ENCODE measurements at places on chromosomes 11 and 22.
A peak's percentile ranks its signal among the peaks of the same experiment; 100 is the strongest.

GRCh38 chr11:73218106-73218829 is at the start of gene P2RY2:
Gene P2RY2, plus strand, starts transcription at chr11:73218281. Its CDS starts 15,879 bp downstream, at chr11:73234160.
- DNase-seq: no peak

DNA sequence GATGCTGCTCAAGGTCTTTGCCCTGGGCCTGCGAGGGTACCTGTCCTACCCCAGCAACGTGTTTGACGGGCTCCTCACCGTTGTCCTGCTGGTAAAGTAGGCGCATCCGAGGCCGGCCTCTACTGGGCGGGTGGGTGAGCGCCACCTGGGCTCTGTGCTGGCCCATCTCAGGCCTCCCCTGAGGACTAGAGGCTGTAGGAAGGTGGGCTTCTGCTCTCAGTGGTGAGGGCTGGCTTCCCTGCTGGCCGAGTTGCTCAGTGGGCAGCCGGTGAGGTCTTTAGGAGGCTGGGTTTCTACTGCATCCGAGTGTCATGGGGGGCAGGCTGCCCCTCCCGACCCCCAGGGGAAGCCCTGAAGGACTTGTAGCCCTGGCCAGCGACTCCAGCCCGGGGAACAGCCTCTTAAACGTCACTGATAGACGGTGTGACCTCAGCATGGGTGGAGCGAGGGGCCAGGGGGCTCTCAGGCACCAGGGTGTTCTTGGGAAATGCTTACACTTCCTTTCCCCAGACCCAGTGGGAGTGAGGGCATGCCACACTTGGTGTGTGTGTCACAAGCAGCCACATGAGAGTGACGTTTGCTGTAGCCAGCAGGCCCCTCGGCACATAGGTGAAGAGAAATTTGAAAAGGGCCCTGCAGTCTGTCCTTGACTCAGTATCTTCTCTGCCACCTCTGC is 30.3 kb downstream of the TPCN2 start:
- no peak for DNase-seq

DNA sequence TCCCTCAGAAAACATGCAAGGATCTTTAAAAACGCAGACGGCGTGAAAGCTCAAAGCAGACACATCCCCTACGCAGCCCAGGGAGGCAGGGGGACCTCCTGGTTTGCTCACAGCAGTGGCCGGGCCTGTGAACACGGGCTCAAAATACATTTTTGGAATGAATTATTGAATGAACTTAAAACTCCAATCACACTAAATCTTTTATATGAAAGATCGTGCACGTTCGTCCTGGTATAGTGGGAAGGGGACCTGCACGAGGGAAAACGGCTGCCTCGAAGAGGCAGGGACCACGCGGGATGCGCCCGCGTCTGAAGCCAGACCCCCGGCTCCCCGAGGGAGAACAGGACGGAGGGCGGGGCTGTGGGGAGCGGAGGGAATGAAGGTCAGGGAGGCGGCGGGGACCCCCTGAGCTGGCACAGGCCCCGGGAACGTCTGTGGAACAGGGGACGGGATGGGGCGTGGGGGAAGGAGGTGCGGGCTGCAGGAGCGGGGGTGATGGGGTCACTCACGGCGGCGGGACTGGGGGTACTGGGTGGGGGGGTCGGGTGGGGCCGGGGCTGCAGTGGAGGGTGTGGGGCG is 1.3 kb upstream of the PANX2 start:
- no peak for DNase-seq

- no peak for DNase-seq
Measured at GRCh38 chr22:25235547-25236290, 16.3 kb downstream of the CRYBB2 start.

DNA sequence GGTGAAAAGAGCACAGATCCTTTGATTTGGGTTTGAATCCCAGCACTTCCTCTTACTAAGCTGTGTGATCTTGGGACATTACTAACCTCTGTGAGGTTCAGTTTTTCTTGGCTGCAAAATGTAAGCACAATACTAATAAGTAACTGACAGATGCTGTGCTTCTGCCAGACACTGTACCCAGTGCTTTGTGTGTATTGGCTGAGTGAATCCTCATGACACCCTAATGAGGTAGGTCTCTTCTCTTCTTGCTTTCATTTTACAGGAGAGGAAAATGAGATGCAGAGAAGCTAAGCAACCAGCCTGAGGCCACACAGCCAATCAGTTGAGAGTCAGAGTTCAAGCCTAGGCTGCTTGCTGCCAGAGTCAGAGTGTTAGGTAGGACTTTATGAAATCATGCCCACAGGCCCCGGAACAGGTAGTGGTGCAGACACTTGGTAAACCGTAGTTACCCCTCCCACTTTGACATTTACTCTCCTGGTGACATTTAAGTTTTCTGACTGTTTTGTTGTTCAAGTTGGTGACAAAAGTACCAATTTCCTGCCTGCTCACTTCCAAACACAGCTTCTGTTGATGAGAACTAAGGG is 21.2 kb downstream of the PTPRJ start:
- peak; percentile 64 for DNase-seq

DNA sequence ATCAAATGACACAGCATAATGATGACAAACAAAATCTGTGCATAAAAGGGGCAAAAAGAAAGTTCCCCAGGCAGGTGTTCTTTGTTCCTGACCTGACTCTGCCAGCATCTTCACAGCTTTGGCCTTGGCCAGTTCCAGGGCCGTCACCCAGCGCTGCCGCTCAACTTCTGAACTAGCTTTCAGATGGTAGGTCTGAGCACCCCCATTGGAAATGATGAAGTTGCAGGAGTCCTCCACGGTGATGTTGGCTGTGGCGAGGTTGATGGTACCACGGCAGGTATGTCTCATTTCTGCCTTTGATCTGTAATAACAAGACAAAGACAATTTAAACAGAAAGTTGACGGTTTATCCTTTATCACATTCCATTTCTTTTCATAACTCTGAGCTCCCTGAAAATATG is 5.3 kb downstream of the OSBP start:
- no peak for DNase-seq

DNA sequence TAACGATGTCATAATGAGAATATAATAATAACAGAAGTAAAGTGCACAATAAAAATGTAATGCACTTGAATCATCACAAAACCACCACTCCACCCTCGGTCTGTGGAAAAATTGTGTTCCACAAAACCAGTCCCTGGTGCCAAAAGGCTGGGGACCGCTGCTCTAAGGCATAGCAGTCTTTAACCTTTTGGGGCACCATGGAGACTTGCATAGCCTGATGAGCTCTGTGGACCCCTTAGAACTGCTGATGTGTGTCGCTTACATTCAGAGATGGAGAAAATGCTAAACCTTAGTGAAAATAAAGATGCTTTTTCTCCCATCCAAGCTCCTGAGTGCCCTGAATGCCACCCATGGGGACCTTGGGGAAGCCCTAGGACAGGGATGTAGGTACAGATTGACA is 87.6 kb upstream of the SEPTIN5 start:
- no peak for DNase-seq

DNA sequence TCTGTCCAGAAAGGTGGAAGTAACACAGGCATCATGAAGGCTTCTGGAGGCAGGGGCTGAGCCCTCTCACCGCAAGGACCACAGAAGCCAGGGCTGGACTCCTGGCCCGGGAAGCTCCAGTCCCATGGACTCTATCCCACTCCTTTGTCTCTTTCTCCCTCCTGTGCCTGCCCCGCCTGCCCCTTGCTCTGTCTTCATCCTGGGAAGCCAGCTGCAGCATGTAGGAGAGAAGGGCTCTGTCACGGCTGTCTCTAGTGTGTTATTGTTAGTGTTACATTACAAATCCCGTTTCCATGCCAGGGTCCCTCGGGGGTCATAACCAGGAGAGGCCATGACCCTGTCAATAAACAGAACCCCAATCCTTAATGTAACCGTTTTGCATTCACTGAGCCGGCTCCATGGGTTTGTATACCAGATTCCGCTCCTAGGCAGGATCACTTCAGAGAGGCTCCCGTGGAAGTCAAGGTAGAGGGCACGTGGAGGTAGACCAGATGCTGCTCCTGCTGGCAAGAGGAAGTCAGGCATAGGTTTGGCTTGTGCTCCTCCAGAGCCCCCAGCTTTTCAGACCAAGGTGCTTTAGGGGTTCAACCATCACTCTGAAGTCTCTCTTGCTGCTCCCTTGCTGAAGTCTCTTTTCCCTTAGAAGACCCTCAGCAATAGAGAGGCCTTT is 293.2 kb downstream of the ETS1 start:
- DNase-seq: no peak

- DNase-seq: no peak
Measured at GRCh38 chr22:48779211-48779643, 1048.4 kb downstream of the BRD1 start.

DNA sequence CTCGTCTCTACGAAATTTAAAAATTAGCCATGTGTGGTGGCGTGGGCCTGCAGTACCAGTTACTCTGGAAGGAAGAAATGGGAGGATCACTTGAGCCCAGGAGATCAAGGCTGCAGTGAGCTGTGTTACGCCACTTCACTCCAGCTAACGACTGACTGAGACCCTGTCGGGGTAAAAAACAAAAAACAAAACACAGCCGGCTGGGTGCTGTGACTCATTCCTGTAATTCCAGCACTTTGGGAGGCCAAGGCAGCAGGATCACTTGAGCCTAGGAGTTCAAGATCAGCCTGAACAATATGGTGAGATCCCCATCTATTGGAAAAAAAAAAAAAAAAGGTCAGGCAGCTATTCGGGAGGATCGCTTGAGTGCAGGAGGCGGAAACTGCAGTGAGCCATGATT is 2.4 kb downstream of the PAFAH1B2 start:
- no peak for DNase-seq

DNA sequence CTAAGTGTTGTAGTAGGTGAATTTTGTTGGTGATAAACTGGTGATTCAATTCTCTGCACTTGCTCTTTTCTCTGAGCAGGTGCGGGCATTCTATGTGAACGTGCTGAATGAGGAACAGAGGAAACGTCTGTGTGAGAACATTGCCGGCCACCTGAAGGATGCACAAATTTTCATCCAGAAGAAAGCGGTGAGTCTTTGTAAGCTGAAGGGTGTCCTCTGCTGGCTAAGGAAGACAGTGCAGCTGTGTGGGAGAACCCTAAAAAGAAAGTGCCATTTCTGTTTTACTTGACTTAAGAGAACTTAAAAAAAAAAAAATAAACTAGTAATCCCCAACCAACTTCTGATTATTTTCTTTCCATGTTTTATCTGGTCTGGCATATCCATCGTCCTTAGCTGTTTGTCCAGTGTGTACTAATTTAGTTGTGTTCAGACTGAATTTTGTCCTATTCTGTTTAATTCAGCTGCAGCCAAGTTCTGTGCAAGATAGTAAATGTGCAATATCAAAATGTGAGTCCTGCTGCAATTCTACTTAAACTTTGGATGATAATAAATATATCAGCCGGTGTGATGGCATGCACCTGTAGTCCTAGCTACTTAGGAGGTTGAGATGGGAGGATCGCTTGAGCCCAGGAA is 29.6 kb downstream of the CAT start:
- DNase-seq: no peak

DNA sequence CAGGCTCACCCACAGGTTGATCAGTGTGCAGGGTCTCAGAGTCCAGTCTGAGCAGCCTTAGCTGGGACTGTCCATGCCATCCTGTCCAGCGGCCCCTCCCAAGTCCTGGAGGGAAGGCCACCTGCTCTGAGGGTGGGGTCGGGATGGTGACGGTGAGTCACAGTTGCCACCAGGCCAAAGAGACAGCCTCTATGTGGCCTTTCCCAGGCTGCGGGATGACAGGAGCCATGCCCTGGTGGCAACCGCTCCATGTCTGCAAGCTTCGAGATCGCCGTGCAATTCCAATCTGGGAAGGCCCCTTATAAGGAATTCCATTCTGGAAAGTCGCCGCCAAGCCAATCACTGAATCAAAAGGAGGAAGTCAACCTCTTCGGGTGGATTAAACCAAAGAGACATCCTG is 47.5 kb downstream of the RTL6 start:
- no peak for DNase-seq

DNA sequence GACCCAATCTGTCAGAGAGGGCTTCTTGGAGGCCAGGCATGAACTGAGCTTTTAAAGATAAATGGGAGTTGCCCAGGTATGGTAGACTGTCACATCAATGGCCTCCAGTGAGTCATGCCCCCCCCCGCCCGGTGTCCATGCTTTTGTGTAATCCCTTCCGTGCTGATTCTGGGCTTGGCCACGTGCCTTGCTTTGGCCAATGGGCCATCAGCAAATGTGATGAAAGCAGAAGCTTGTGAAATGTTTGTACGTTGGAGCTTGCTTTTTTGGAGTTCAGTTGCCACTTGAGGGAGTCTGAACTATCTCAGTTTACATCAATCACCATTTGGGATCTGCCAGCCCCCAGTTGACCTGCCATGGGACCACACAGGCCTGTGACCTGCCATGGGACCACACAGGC is 4.3 kb upstream of the THY1 start:
- DNase-seq: no peak

GRCh38 chr11:18046116-18046777 is at the start of gene TPH1:
Gene TPH1, minus strand, starts transcription at chr11:18046269. Its CDS starts 5,507 bp downstream, at chr11:18040762.
- DNase-seq: no peak

DNA sequence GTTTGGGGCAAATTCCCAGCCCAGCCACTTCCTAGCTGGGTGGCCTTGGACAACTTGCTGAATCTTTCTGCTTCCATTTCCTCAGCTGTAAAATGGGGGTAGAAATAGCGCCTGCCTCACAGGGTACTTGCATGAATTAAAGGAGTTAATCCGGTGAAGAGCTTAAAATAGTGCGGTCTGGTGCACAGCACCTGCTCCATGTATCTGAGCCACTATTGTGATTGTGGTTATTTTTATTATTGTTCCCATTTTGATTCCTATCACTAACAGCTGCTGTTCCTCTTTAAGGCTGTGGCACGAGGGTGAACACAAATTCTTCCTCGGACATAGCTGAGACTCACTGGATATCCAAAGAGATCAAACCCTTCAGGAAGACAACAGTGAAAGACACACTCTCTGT is 46.9 kb upstream of the TP53I11 start:
- DNase-seq: no peak

- peak; percentile 60 for DNase-seq
Measured at GRCh38 chr11:36312611-36313472, 16.8 kb downstream of the PRR5L start.

DNA sequence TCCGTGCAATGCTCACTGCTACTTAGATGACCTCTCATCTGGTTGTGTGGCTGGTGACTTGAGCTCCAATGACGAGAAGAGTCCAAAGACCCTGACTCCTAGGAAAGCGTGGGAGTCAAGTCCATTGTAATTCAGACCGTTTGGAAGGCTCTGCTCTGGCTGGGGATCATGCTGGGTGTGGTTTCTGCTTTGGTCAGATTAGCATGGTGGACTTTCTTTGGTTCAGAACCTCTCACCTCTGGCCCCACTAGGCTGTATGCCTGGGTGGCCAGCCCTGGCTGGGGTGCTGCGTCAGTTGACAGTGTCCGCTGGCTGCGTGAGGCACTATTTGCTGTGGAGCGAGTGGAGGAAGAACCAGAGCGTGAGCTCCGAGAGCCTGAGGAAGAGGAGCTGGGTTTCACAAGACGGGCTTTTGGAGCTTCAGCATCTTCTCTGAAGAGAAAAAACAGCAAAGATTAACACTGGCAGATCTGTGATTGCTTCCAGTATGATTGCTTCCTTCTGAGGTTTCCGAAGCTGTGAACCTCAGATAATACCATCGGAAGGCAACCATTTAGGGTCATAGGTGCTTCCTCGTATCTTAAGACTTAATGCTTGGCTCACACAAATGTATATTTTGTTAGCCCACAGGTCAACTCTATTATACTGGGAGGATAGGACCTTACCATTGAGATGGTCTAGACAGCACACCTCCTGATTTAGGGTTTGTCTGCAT is 11.6 kb upstream of the HSPA8 start:
- DNase-seq: no peak

- no peak for DNase-seq
Measured at GRCh38 chr11:67026941-67027340, 4.0 kb downstream of the SYT12 start.

All from brain pericyte (primary cell).